Calu3 (cell line): ENCODE measurements at places on chromosomes 5 and 9. TPM values are rescaled to one million over a fixed set of nuclear protein-coding genes. Genes with fewer than 3 reads are reported as not detected.

GRCh38 chr9:137136881-137137607, 1.9 kb upstream of the GRIN1 start:
- DNase-seq = no peak

Gene MSH3
- total RNA-seq = 15.5 and 17.2 TPM in 2 replicates

Gene PCDHGC3
- total RNA-seq = 49.4 and 73.0 TPM in 2 replicates

DNA sequence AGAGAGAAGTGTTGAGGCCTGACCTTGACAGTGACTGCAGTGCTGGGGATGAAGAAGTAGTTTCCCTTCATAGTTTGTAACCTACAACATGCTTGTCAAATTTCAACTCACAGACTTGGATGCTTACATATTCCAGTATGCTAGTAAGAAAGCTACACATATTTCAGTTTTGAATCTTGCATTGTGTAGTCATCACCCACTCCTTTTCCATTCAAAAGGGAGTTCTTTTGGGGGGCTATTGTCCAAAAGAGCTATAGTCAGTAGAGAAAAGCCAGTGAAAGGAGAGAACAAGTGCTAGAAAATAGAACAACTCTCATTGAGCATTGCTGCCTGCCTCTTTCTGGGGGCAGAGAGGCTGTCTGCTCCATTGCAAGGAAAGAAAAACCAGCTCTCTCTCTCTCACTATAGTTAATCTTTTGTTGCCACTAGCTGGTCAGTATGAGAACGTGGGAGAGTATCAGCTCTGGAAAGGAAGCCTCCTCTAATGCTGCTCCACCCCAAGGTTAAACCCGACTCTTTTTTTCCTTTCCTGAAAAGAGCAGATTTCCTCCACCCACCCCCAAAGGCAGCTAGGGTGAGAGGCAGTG, 7.3 kb downstream of the ASTN2 start:
- no peak for DNase-seq

DNA sequence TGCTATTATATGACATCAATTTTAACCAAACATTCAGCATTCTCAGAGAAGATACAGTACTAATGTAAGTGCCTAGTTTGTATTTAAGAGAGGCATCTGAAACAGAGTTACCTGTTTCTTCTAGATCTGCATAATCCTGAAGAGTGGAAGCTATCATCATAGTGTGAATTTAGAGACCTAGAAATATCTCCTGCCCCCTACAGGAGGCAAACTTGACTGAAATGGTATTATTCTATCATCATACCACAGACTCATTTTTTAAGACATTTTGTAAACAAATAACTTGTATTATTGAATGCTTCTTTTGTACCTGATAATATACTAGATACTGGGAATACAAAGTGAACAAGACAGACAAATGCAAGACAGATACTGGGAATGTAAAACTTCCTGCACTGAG, 216.8 kb upstream of the RPS23 start:
- no peak for DNase-seq

Gene TAF11L10
- total RNA-seq = not detected in 2 replicates

- no peak for DNase-seq
These were observed 29.1 kb downstream of the ANKDD1B start for GRCh38 chr5:75640395-75640794.

- no peak for DNase-seq
These were observed 84.6 kb downstream of the CEMIP2 start for GRCh38 chr9:71683598-71684235.
